Cardiac atrium fibroblast (primary cell): ENCODE measurements at places on chromosomes 12 and 14. TPM values are rescaled to one million over a fixed set of nuclear protein-coding genes. Genes with fewer than 3 reads are reported as not detected.

ABCC9 gene
- under 0.01 and 0.16 TPM in 2 replicates for total RNA-seq

PLEKHD1 gene
- total RNA-seq, result not detected in 2 replicates

WNT1 gene
- total RNA-seq, result not detected in 2 replicates

VTI1B gene
- total RNA-seq, result 47.5 and 53.1 TPM in 2 replicates

AQP6 gene
- total RNA-seq, result not detected in 2 replicates

CMA1 gene
- total RNA-seq, result not detected in 2 replicates
